NCI-H82 (cell line): ENCODE measurements at places on chromosomes 13 and 19.
A peak's percentile ranks its signal among the peaks of the same experiment; 100 is the strongest.

GRCh38 chr13:62418872-62419271, 1003.2 kb upstream of the PCDH20 start:
- no peak for DNase-seq

- DNase-seq, result no peak
These were observed 141.6 kb downstream of the RXFP2 start for GRCh38 chr13:31880851-31881494.

- DNase-seq, result no peak
These were observed 675.9 kb downstream of the UQCRFS1 start for GRCh38 chr19:28537079-28537478.

DNA sequence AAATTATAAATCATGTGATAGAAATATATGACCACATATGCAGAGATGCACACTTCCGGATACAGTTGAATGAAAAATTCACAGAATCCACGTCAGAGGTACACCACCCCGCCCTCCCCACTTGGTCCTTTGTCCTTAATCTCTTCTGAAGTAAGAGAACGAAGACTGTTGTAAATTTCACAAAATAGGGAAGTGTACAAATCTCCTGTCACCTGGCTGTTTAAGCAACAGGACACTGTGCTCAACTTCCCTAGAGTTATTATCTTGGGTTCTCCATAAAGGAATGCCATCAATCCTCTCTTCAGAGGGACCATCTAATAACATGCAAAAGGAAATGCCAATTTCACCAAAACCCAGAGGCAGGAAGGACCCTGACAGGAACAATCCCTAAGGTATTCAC, 10.5 kb upstream of the CEACAM6 start:
- DNase-seq, result no peak

DNA sequence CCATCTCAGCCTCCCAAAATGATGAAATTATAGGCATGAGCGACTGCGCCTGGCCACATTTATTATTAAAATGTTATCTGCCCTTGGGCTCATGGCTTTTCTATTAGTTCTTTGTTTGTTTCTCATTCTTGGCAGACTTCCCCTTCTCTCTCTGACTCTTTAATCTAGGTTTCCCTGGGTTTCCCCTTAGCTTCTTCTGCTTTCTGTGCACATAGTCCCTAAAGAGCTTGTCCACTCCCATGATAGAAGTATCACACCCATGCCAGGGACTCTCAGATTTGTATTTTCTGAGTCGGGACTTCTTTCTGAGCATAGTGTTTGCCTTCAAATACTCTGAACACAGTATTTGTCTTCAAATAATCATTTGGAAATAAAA, 38.6 kb upstream of the ITM2B start:
- DNase-seq, result no peak

GRCh38 chr13:114067381-114067885, 65.0 kb downstream of the RASA3 start:
- DNase-seq, result no peak

GRCh38 chr19:6188811-6189210, 53.3 kb downstream of the ACSBG2 start:
- DNase-seq, result no peak

DNA sequence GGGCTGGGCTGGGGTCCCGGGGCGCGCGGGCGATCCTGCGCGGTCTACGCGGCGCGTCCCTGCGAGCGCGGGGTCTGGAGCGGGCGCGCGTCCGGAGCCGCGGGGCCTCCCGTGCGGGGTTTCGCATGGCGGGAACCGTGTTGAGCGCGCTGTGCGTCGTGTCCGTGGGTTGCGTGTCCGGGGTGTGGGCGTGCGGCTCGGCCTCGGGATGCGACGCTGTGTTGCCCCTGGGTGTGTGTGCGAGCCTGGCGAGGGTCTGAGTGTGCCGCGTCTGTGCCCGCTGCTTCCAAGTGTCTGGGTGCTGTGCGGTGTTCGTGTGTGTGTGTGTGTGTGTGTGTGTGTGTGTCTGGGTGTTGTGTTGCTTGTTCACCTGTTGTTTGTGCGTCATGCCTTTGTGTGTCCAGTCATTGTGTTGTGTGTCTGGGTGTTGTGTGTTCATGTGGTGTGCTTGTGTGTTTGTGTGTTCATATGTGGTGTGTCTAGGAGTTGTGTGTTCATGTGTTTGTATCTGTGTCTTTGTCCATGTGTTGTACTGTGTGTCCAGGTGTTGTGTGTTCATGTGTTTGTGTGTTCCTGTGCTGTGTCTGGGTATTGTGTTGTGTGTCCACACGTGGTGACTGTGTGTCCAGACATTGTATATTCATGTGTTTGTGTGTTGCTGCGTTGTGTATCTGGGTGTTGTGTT, 552 bp downstream of the PLK5 start:
- no peak for DNase-seq

DNA sequence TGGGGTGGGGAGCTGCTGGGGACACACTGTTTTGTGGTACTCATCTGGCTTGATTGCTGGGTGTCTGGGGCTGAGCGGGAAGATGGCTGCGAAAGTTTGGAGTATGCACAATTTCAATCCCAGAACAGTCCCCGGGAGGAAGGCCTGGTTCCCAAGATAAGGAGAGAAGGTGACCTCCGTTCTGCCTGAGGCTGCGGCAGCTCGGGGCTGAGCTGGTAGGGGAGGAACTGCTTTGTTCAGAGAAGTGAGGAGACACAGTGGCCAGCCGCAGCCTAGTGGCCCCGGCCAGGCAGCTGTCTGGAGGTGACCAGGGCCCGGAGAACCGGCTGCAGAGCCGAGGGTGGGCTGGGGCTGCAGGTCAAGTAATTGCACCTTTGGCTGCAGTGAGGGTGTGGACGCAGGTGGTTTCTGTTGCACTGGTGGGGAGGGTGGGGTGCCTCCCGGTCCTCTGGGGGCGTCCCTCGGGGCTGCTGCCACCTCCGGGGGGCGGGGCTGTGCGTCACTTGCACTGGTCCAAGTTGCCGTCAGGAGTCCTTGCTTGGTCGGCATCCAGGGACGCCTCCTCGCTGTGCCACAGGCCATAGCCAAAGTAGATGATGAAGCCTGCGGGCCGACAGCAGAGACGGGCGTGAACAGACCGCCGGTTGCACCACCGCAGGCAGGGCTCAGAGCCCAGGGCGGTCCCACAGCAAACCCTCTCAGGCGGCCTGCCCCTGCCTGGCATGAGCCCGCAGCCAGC, 81.3 kb downstream of the SLC7A1 start:
- DNase-seq, result no peak

DNA sequence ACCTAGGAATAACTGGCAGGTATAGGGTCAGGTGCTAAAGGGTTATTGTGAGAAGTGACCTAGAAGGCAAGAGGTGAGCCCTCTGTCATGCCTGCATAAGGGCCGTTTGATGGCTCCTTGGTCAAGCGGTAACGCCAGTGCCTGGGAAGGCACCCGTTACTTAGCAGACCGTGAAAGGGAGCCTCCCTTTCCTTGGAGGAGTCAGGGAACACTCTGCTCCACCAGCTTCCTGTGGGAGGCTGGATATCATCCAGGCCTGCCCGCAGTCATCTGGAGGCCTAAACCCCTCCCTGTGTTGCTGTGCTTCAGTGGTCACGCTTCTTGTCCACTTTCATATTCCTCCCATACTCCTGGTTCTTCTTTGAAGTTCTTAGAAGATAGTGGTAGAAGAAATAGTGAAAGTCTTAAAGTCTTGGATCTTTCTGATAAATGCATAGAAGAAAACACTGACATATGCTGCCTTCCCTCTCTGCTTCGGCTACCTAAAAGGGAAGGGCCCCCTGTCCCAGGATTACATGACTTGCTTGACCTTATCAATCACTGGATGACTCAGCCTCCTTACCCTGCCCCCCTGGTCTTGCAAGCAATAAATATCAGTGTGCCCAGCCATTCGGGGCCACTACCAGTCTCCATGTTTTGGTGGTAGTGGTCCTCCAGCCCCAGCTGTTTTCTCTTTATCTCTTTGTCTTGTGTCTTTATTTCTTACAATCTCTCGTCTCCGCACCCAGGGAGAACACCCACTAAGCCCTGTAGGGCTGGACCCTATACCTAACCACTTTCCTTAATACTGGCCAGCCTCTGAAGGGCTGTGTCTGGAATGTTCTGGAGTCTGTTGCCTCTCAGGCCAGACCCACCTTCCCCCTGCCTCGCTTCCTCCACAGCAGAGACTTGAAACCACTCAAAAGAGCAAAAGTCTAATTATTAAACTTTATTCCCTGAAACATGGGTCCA, 16.1 kb upstream of the ABCC4 start:
- no peak for DNase-seq

- no peak for DNase-seq
These were observed 398.9 kb downstream of the IRS2 start for GRCh38 chr13:109387471-109387870.

- no peak for DNase-seq
These were observed 274.2 kb downstream of the ITGBL1 start for GRCh38 chr13:101726681-101727080.

- DNase-seq, result no peak
These were observed 150.2 kb downstream of the UQCRFS1 start for GRCh38 chr19:29062475-29063435.

- DNase-seq, result no peak
These were observed 16.1 kb upstream of the C2CD4C start for GRCh38 chr19:425056-425455.

DNA sequence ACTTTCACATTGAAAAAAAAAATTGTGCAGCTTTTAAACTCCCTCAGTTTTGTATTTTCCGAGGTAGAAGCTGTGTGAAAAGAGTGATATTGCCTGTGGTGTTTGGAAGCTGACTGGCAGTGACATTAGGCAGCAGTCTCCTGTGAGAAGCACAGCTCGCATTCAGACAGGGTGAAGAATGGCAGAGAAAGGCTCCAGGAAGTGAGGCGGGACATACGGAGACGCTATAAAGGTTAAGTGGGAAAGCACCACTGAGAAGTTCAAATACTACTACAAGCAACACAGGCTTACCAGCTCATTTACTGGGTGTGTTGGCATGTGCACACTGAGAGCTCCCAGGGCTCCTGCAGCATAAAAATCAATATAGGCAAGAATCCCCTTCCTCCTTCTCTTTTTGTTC, 88.4 kb downstream of the RXFP2 start:
- no peak for DNase-seq

DNA sequence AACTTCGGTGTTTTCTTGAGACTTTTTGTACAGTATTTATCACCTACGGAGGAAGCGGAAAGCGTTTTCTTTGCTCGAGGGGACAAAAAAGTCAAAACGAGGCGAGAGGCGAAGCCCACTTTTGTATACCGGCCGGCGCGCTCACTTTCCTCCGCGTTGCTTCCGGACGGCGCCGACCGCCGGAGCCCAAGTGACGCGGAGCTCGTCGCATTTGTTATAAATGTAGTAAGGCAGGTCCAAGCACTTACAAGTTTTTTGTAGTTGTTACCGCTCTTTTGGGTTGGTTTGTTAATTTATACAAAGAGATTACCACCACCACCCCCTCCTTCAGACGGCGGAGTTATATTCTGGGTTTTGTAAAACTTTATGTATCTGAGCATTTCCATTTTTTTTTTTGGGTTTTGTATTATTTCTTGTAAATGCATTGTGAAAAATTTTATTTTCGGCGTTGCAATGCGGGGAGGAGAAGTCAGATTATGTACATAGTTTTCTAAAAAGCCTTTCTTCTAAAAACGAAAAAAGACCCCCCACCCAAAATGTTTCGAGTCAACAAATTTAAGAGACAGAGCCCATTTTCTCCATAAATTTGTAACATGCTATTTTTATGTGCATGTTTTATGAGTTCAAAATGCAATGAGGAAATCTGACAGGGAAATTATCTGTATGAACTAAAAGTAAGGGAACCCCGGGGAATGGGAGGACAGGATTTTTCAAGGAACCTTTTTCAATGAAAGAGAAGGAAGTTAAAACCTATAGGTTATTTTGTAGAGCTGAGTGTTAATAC, 2.3 kb downstream of the SOX1 start:
- no peak for DNase-seq

DNA sequence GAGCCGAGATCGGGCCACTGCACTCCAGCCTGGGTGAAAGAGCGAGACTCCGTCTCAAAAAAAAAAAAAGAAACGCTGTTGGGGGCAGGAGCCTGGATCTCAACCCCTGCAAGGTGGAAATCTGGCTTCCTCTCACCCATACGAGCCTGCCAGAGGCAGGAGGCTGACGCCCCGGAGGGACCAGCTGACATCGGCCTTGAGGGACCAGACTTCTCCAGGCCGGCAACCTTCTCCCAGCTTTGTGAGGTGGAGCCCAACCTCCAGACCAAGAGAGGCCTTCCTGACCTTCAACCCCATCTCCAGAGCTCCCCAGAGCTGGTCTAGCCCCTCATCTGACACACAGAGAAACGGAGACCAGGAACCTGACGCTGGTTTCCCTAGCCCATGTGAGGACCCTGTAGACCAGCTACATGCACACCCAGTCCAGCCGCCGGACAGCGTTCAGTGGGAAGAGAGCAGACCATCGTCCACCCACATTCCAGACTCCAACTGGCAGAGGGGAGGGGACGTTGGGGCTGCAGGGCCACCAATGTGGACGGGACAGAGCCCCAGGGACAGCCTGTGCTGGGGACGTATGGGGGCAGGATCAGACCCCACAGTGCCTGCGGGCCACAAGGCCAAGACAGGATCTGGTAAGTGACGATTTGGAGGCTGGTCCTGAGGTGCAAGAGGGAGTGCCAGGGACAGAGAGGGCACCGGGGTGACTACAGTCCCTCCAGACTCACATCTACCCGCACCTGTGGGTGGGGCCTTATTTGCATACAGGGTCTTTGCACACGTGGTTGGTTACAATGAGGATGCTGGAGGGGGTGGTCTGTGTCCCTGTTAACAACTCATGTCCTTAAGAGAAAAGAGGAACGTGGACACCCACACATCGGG, 11.4 kb downstream of the SBNO2 start:
- no peak for DNase-seq

GRCh38 chr19:50870417-50871089, 2.7 kb upstream of the KLK2 start:
- DNase-seq, result peak; percentile 74

- no peak for DNase-seq
These were observed 379.9 kb downstream of the LIG4 start for GRCh38 chr13:107835339-107836018.
